Eye (tissue), 1 donor: ENCODE measurements at places on chromosomes 7 and 10.

GRCh38 chr7:29282819-29283414, 88.3 kb downstream of the CHN2 start:
- DNase-seq, result no peak

DNA sequence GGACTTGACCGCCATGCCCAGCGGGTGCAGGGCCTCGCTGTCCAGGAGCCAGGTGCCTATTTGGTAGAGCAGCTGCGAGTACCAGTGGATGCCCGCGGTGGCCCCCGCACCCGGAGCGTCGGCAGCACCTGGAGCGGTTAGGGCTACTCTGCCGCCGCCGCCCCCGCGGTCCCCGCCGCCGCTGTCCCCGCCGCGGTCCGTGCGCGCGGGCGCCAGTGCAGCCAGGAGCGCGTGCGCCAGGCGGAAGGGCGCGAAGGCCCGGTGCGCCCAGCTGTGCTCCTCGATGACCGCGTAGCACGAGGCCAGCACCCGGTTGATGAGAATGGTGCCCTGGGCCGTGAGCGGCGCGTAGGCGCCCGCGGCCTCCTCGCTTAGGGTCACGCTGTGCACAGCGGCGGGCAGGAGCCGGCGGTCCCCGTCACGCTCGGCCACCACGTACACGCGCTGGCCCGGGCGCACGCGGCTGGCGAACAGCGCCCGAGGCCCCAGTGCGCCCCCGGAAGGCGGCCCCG, 9.3 kb downstream of the SHH start:
- no peak for DNase-seq

DNA sequence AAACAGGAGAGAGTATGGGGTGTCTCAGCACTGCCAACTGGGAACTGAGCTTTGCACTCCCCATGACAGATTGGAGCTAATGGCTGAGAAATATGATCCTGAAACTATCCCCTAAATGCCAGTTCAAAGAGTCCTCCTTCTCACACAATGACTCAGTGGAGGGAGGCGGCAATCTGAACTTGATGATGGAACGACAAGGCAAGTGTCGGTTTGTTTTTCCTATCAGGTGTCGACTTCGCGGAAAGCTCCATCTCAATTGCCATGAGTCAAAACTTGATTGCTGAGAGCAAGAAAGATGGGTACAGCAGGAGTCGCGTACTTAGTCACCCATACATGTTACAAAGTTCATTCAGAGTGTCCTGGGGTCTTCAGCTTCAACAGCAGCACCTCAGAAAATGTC, 52.5 kb downstream of the NPY start:
- DNase-seq, result no peak

- DNase-seq, result no peak
These were observed 30.8 kb upstream of the ZNF488 start for GRCh38 chr10:47414752-47415519.

GRCh38 chr7:73669288-73669701, 1.7 kb downstream of the VPS37D start:
- DNase-seq, result peak; percentile 32

DNA sequence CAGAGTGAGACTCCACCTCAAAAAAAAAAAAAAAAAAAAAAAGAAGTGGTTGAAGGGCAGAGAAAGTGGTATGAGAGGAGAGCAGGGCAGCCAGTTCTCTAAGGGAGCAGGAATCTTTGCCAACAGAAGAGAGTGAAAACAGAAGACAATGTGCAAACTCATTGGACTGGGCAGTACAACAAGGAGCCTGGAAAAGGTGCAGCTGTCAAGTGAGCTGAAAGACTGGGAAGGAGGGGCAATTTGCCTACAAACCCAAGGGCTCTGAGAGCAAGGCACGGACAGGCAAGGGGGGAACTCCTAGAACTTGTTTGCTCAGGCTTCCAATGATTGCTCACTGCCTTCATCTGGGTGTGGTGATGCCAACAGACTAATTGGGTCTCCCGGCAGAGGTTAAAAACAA, 9.5 kb downstream of the ACTR1A start:
- DNase-seq, result no peak

DNA sequence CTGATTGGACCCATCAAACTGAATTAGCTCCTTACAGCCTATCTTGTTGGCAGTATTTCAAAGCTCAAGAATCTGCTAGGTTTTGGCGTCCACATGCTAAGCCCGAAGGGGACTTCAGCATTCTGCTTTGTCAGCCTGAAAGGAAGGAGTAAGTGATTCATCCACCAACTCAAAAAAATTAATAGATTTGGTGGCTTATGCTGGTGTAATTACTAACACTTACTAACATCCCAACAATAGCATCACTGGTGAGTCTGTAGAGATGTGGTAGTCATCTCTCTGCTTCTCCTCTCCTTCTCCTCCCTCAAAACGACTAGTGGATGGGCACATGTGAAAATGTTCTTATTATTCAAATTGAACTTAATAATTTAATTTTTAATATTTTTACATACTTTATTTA, 53.8 kb upstream of the EGR2 start:
- DNase-seq, result no peak

GRCh38 chr7:73970801-73971229, 57.2 kb upstream of the ELN start:
- DNase-seq, result no peak

GRCh38 chr10:34010891-34011290, 676.4 kb upstream of the NRP1 start:
- DNase-seq, result no peak

GRCh38 chr10:100551196-100551595, 15.5 kb downstream of the HIF1AN start:
- peak; percentile 63 for DNase-seq

GRCh38 chr10:111076191-111076681, 593 bp upstream of the ADRA2A start:
- DNase-seq, result peak; percentile 93

DNA sequence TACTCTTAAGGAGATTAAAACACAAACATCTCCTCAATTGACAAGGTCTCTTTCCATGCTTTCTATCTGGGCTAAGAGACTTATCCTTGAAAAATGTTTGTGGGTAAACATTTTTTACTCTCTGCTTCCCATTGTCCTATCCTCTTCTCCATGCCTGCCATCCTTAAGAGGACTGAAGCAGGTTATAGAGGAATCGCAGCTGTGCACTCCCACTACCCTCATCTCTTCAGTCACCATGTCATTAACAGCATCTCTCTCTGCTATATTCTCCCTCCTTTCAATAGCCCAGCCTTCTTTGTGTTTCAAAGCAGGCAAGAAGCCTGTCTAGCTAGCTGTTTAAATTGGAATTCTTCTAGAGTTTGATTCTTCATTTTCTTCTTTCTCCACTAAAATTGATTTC, 22.6 kb downstream of the COL1A2 start:
- no peak for DNase-seq
